ENCODE measurements at places on chromosomes 16 and 17. TPM values are rescaled to one million over a fixed set of nuclear protein-coding genes. Genes with fewer than 3 reads are reported as not detected.

- no peak overlapping the region for H3K4me3 ChIP-seq
- no peak for DNase-seq
- H3K4me1 ChIP-seq, result no peaks in the 10 kb centered on the region
- H3K27me3 ChIP-seq, result no peaks in the 10 kb centered on the region
- no peak overlapping the region for H3K27ac ChIP-seq
- no peaks in the 10 kb centered on the region for H3K36me3 ChIP-seq
Measured at GRCh38 chr16:64926476-64926875, 195.4 kb downstream of the CDH11 start.

DNA sequence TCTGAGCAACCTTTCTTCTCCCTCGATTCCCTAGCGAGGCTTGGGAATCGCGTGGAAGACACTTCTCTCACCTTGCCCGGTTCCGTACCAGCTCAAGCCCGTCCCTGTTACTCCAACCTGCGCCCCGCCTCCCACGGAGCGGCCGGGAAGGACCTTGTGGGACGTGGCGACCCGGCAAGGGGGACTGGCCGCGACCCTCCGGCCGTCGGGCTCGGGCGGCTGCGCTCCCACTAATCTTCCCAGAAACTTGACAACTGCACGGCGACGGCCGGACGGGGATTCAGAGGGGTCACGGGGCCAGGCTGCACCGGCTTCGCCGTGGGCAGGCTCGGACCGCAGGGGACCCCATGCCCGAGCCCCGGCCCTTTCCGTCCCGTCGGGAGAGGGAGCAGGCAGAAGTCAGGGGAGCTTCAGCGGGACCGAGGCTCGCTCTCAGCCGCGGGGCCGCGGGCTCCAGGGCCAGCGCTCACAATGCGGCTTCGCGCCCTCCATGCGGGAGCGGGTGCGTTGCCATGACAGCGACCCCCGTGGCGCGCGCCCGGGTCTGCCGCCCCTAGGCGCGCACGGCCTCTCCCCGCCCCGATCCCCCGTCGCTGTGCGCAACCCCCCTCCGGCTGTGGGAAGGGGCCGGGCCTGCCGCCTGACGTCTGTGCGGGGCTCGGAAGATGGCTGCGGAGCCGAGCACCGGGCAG, at the start of gene SGSM2:
SGSM2 (plus strand) TSS at position 650 of the 692 bp plus-strand sequence. CDS start 188 bp downstream, outside the sequence.
- H3K27ac ChIP-seq, result peak within 1 kb of the TSS; percentile 77
- H3K4me1 ChIP-seq, result peaks cover 17% of the 10 kb centered on the region
- DNase-seq, result peak; percentile 65
- peaks cover 42% of the 10 kb centered on the region for H3K36me3 ChIP-seq

GRCh38 chr17:28878981-28879380, 18.6 kb downstream of the FLOT2 start:
- H3K4me1 ChIP-seq, result no peaks in the 10 kb centered on the region
- no peaks in the 10 kb centered on the region for H3K27me3 ChIP-seq
- H3K4me3 ChIP-seq, result no peak overlapping the region
- peaks cover 51% of the 10 kb centered on the region for H3K36me3 ChIP-seq
- H3K27ac ChIP-seq, result no peak overlapping the region
- DNase-seq, result no peak

Gene SOCS7
- total RNA-seq, result 39.8 TPM

- no peaks in the 10 kb centered on the region for H3K36me3 ChIP-seq
- peak overlapping the region; percentile 4 for H3K4me3 ChIP-seq
- H3K27ac ChIP-seq, result no peak overlapping the region
- peaks cover 10% of the 10 kb centered on the region for H3K4me1 ChIP-seq
Measured at GRCh38 chr16:27450196-27450549, 48.2 kb downstream of the IL21R start.

DNA sequence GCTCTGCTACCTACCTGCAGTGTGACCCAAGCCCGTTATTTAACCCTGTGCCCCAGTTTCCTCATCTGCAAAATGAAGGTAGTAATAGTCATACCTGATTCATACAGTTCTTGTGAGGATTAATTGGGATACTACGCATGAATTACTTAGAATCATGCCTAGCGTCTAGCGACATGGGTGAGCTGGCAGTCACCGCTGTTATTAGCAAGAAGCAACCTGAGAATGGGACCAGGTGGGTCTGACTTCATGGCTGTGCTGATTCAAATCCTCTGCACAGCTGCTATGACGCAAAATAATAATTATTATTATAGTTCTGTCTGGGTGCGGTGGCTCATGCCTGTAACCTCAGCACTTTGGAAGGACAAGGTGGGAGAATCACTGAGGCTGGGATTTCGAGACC, 7.9 kb downstream of the SOCS1 start:
- no peak overlapping the region for H3K27ac ChIP-seq
- DNase-seq, result no peak
- peaks cover 2% of the 10 kb centered on the region for H3K4me1 ChIP-seq
- no peaks in the 10 kb centered on the region for H3K36me3 ChIP-seq
- H3K4me3 ChIP-seq, result no peak overlapping the region

- H3K36me3 ChIP-seq, result no peaks in the 10 kb centered on the region
- H3K27ac ChIP-seq, result peak overlapping the region; percentile 73
- H3K4me3 ChIP-seq, result no peak overlapping the region
- H3K27me3 ChIP-seq, result no peaks in the 10 kb centered on the region
- H3K4me1 ChIP-seq, result peaks cover 18% of the 10 kb centered on the region
Measured at GRCh38 chr16:69481901-69482341, 57.5 kb downstream of the CYB5B start.

DNA sequence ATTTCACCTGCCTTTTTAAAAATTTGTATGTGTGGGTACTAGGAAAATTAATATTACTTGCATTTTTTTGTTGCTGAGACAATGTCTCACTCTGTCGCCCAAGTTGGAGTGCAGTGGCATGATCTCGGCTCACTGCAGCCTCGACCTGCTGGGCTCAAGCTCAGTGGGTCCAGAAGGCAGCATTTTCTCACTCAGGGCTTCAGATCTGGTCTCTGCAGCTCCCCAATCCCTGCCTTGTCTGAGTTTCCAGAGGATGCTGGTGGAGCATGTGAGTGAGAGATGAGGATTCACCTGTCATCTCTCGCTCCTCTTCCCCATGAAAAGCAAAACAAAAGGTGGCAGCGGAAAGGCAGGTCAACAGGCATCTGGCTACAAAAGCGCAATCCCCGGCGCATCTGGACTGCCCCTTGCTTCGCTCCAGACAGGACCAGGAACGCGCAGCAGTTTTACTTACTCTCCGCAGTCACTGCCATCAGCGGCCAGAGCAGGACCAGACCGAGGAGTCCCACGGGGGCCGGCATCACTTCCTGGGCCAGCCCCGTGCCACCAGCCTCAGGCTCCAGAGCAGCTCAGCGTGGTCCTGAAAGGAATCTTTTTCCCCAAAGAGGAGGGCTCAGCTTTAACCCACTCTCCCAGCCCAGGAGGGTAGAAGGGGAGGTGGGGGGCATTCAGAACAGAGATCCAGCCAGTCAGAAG, 59.9 kb downstream of the LITAF start:
- no peaks in the 10 kb centered on the region for H3K4me1 ChIP-seq
- no peak for DNase-seq
- H3K4me3 ChIP-seq, result no peak overlapping the region
- H3K36me3 ChIP-seq, result no peaks in the 10 kb centered on the region

GRCh38 chr16:4071686-4072561, 44.3 kb downstream of the ADCY9 start:
- no peak overlapping the region for H3K27ac ChIP-seq
- H3K4me1 ChIP-seq, result peaks cover 3% of the 10 kb centered on the region
- no peaks in the 10 kb centered on the region for H3K27me3 ChIP-seq

Gene CMTM1
- total RNA-seq, result 0.61 TPM

Gene HS3ST3B1
- total RNA-seq, result 2.8 TPM

GRCh38 chr16:78199325-78200022, 100.0 kb downstream of the WWOX start:
- no peaks in the 10 kb centered on the region for H3K27me3 ChIP-seq
- H3K27ac ChIP-seq, result no peak overlapping the region
- H3K4me3 ChIP-seq, result no peak overlapping the region
- no peak for DNase-seq
- no peaks in the 10 kb centered on the region for H3K4me1 ChIP-seq

DNA sequence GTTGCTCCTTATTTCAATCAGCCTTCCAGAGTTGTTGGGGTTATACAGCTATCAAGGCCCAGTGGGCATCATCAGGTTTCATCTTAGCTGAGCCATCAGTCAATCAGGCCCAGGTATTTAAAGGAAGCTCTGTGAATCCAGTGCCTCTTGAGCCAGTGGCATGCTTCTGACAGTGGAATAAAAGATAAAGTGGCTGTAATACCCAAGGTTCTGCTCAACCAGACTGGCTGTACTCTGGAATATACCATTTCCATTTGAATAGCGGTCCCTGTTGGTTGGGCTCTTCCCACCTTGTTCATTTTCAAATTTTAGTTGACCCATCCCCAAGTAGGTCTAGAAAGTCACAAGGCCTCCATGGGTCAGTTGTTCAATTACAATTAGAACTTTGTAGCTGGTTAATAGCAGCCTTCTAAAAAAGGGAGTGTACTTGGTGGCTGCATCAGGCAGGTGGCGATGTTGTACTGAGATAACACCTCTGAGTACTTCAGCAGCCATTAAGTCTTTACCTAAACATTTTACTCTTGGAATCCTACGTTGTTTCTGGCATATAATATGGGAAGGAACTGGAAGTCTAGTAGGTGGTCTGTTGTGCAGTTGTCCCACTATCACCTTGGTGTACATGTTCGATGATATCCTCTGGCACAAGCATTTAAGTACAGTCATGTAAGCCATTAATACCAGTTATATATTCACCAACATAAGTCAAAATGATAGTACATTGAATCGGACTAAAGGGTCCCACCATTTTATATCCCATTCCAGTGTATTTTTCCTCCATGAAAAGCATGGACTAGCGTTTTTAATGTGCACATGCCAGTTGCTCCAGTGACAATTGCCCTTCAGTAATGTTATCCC, 294.1 kb downstream of the BCAS3 start:
- H3K27ac ChIP-seq, result no peak overlapping the region
- no peaks in the 10 kb centered on the region for H3K27me3 ChIP-seq
- no peaks in the 10 kb centered on the region for H3K36me3 ChIP-seq
- H3K4me3 ChIP-seq, result no peak overlapping the region

DNA sequence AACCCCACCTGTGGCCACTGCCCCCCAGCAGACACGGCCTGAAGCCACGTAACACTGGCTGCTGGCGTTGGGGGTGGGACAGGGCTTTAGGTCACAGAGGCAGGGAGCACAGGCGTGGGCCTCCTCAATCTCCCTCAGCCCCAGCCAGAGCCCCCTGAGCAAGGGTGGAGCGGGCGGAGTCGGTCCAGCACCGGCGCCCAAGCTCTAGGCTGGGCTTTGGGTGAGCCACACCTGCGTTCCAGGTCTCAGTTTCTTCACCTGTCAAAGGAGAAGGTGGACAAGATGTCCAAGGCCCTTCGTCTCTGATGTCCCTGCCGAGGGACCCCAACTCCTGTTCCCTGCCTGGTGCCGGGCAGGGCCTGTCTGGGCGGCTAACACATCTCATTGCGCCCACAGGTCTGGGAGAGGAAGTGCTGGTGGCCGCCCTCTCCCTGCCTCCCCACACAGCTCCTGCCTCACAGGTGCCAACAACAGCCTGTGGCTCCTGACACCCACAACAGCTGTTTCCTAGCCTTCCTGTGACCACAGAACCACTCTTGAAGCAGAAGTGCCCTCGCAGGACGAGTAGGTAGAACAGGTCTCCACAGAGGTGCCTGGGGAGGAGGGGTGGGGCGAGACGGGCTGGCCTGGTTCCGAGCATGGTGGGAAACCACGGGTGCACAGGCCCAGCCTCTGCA, 12.0 kb downstream of the FAM83G start:
- no peaks in the 10 kb centered on the region for H3K36me3 ChIP-seq
- H3K4me3 ChIP-seq, result no peak overlapping the region
- no peaks in the 10 kb centered on the region for H3K4me1 ChIP-seq
- no peaks in the 10 kb centered on the region for H3K27me3 ChIP-seq
- no peak for DNase-seq

GRCh38 chr16:89303617-89304016, 86.1 kb downstream of the ZNF778 start:
- H3K27me3 ChIP-seq, result no peaks in the 10 kb centered on the region
- H3K36me3 ChIP-seq, result peaks cover 41% of the 10 kb centered on the region
- no peak overlapping the region for H3K27ac ChIP-seq
- H3K4me1 ChIP-seq, result peaks cover 13% of the 10 kb centered on the region
- no peak overlapping the region for H3K4me3 ChIP-seq

- H3K4me3 ChIP-seq, result peak overlapping the region; percentile 22
- no peaks in the 10 kb centered on the region for H3K27me3 ChIP-seq
- peak; percentile 91 for DNase-seq
- H3K27ac ChIP-seq, result peak overlapping the region; percentile 50
- peaks cover 51% of the 10 kb centered on the region for H3K4me1 ChIP-seq
Measured at GRCh38 chr17:42312285-42313130, 24.2 kb downstream of the STAT5A start.

GRCh38 chr17:35588196-35588920, 1.2 kb downstream of the AP2B1 start:
- peak overlapping the region; percentile 69 for H3K4me3 ChIP-seq
- no peaks in the 10 kb centered on the region for H3K36me3 ChIP-seq

Gene MAPT
- 2.3 TPM for total RNA-seq

Gene NDRG4
- total RNA-seq, result 30.0 TPM

DNA sequence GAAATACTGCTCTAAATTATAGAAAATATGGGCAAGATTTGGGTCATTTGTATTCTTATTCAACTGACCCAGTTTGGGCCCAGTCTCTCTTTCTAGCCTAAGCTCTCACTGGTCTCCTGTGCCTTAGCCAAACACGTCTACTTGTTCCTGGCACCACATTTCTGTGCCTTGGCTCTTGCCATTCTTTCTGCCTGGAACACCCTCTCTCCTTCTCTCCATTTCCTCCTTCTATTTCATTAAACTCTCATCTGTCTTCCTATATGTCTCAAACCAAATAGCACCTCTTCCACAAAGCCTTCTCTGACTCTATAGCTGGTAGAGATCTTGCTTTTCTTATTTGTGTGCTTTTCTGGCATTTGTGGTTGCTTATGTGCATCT, 37.7 kb upstream of the NUFIP2 start:
- H3K4me1 ChIP-seq, result no peaks in the 10 kb centered on the region
- H3K36me3 ChIP-seq, result no peaks in the 10 kb centered on the region
- no peak for DNase-seq
- H3K27me3 ChIP-seq, result no peaks in the 10 kb centered on the region
- H3K4me3 ChIP-seq, result no peak overlapping the region

Gene ANKRD40CL
- total RNA-seq, result not detected

GRCh38 chr17:27457731-27458523, 1.7 kb downstream of the KSR1 start:
- no peaks in the 10 kb centered on the region for H3K27me3 ChIP-seq
- DNase-seq, result no peak
- no peaks in the 10 kb centered on the region for H3K36me3 ChIP-seq
- H3K4me3 ChIP-seq, result peak overlapping the region; percentile 87

- DNase-seq, result no peak
- no peaks in the 10 kb centered on the region for H3K4me1 ChIP-seq
- no peak overlapping the region for H3K27ac ChIP-seq
- H3K27me3 ChIP-seq, result no peaks in the 10 kb centered on the region
- H3K4me3 ChIP-seq, result no peak overlapping the region
- no peaks in the 10 kb centered on the region for H3K36me3 ChIP-seq
Measured at GRCh38 chr16:88208112-88208511, 174.6 kb upstream of the ZNF469 start.

Gene HOXB7
- 1.1 TPM for total RNA-seq
